ENCODE measurements at places on chromosomes 3 and 15.

DNA sequence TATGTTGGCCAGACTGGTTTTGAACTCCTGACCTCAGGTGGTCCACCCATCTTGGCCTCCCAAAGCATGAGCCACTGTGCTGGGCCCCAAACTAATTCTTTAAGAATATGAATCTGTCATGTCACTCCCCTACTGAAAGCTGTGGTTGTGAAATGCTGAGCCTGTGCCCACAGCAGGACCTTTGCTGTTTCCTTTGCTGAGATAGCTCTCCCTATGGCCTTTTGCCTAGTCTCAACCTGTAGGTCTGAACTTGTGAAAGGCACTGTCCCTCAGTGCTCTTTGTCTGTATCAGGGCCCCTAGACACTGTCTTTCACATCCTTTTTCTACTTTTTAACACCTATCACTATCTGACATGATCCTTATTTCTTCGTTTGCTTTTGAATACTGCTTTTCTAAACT lies 62.7 kb upstream of the CCR4 start:
- DNase-seq: no peak

DNA sequence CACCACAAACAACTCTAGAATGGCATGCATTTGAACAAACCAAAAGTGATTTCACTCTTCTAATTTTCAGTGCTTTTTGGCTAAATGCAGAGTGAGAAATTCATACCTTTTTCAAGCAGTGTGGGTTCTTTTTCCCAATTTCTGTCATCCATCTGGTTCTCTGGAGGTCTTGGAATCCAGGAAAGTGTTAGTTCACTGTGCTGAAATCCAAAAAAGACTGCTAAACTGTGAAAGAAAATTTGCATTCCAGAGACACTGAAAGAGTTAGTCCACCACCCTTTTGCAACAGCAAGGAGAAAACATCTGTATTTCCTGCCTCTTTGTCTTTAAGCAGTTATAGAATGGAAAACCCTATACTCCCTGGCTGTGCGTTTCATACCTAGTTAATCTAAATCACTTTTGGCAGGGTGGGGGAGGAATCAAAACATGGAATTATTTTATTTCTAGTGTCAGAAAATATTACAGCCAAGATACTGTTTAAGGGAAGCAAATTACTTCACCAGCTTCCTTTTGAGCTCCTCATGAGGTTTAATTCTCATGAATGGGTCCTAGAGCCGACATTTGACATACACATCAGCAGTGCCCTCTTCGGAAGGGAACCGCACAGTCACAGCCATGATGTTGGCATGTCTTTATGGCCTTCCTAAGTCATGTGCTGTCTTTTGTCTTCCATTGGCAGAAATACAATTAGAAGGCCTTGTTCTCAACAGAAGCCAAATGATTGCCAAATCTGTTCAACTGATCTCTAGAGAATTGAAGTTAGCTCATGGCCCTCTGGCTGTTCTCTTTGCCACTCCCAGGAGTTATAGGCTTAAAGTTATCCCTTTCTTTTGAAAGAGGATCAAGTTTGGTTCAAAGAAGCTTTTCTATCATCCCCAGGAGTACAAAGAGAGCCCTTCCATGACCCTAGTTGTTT lies 317.7 kb upstream of the TPRG1 start:
- no peak for DNase-seq

DNA sequence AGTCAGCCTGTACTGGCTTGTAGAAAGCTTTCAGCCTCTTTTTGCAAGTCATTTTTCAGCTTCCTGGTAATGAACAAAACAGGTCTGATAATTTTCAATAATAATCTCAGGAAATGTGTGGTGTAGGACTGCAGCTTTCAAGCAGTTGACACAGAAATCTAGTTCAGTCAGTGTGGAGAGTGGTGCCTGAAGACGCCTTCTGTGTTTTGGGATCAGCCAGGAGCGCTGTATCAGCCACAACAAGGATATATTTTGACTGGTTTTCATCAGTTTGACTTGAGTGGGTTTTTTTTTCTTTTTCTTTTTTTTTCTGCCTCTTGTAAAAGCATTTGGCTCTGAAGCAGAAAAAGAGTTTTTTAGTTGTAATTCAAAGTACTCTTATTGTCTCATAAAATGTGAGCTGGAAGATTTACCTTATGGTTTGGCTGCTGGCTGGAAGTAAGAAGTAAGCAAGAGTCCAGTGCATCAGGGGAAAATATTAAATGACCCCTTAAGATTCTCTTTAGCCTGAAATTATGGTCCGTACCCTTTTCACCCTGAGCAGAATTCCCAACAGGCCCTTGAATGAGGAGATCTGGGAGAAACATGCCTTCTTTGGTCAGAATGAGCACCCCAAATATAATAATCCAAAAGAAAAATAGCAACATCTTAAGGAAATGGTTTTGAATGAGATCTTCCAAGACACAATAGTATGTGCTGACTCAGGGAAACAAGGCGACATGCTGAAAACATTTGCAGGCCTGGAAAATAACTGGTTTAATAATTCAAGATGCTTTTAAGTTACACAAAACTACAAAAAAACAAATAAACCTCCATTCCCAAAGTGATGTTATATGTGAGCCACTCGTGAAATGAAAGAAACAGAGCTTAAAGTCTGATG lies 332.7 kb upstream of the ADAMTS9 start:
- no peak for DNase-seq

GRCh38 chr3:171508206-171508605 lies 48.0 kb upstream of the TNIK start:
- DNase-seq: no peak

DNA sequence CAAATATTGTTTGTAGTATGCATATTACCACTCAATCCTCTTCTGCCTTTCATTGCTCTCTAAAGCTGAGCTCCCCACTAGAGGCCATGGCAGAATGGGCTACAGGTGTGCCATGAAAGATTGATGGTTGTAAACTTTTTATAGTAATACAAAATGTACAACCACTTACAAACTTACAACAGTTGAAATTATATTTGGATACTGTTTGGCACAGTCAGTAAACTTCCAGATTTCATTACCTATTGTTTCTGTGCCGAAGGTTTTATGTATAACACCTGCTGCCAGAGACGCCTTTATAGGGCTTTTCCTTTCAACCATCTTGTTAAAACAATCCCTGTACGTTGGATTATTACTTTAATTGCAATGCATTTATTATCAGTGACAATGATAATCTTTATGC lies 7.0 kb downstream of the ROPN1 start:
- DNase-seq: no peak

- DNase-seq: no peak
These were observed 238.2 kb upstream of the GPR149 start for GRCh38 chr3:154668187-154668586.

DNA sequence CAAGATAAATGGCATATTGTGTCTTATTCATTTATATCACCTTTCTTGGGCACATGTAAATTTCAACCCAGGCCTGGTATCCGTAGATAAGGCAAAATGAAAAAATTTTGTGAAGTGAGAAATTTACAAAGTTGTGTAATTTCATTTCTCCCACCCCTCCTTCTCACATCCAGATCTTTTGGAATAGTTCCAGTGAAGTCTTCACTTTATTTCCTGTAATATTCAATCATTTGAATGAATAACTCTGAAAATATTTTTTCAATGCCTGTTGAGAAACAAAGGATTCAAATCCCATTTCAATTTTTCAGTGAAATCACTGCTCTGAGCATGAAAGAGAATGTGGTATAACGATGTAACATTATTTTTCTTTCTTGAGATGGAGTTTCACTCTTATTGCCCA lies 53.4 kb downstream of the BTLA start:
- no peak for DNase-seq
